ENCODE measurements at places on chromosomes 1 and 21. TPM values are rescaled to one million over a fixed set of nuclear protein-coding genes. Genes with fewer than 3 reads are reported as not detected.

- no peak for DNase-seq
Measured at GRCh38 chr1:24336075-24336474, 16.9 kb downstream of the GRHL3 start.

- DNase-seq: peak; percentile 92
Measured at GRCh38 chr1:221392453-221392852, 349.4 kb downstream of the DUSP10 start.

- no peak for DNase-seq
Measured at GRCh38 chr1:177103005-177103852, 61.3 kb downstream of the ASTN1 start.

GRCh38 chr1:174314433-174314832, 133.3 kb upstream of the GPR52 start:
- DNase-seq: no peak

GRCh38 chr1:66681686-66682085, 70.6 kb upstream of the DYNLT5 start:
- no peak for DNase-seq

DNA sequence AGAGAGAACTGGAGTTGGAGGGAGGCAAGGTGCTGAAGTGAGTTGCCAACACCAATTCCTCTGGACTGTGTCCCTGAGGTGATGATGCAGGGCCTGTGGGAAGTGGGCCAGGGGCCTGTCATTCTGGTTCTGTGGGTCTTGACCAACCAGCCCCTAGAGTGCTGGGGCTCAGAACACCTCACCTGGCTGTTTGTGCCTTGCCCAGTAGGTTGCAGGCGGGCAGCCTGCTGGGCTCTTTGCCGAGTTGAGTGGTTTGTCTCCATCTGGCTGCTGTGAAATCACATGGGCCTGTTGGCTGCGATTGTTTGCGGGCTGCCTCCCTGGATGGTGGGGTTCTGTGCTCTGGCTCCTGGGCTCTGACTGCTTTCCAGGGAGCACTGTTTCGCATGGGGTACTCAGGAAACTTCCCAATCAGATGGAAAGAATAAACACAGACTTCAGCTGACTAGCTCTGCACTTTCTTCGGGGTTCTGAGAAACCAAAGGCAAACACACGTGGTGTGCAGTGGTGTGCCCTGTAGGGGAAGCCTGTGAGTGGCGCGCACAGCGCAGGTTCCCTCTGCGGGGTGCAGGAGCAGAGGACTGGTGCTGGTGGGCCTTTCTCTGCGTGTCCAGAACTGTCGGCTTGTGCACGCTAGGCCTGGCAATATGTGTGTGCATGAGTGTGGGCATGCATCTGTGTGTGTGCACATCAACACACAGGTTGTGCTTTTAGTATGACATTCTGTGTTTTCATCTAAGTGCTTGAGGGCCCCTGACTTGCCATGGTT, 95.1 kb downstream of the RHOU start:
- DNase-seq: no peak

DNA sequence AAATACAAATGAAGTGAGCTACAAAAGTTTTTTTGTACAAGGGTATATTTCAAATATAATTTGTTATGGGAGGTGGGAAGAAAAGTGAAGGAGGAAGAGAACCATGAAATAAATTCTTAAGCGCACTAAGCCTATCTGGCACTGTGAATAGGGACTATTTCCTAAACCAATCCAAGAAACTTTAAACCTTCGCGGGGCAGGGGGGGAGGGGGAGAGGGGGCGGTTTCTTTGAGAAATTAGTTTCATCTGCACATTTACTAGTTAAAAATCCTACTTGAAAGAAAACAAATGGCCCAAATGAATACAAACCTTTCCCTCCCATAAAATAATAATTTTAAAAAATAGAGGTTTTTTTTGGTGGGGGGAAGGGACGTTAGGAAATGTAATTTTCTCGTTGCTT, 364 bp downstream of the GOLPH3L start:
- peak; percentile 13 for DNase-seq

DNA sequence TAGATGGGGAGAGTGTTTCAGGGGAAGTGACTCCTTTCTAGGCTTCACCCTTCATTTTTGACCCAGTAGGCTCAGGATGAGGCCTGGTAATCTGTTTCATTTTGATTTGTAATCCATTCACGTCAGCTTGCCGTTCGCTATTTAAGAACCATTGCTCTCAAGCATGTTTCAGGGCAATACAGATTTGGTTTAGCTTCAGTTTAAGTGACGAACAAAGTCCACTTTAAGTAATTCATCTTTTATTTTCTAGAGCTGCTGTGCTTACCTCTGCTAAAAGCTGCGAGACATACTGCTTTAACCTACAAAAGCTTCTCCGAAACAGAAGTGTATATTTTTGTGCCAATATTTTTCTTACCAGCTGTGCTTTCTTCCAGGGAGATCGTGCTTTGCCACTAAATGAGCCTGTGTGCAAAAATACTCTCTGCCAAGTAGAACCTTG, 8.9 kb upstream of the FMO3 start:
- no peak for DNase-seq

DNA sequence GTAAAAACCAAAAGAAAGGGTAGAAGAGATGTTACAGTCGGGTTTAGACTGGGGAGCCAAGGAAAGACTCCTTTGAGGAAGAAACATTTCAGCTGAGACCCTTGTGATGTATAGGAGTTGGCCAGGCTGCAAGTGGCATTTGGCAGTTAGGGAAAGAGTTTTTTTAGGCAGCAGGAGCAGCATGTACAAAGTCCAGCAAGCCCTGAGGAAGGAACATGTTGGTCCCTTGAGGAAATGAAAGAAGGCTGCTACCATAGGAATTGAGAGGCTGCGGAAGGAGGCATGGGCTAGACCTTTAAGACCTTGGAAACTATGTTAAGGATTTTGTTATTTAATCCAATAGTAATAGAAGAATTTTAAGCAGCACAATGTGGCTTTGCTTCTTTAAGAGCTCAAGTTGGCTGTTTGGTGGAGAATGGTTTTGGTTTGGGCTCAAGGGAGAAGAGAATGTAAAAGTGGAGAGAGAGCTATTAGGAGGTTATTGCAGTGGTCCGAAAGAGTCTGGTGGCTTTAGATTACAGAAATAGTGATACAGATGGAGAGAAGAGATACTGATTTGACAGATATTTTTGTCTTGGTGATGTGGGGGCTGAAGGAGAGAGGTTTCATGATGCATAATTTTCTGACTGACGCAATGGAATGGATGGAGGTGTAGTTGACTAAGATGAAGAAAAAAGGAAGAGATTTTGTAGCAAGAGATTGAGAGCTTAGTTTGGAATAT, 26.6 kb downstream of the SMAP2 start:
- DNase-seq: no peak

Gene GORAB
- total RNA-seq: 27.7 TPM

Gene PODN
- 54.8 TPM for total RNA-seq

Gene DCST1
- total RNA-seq: not detected

Gene TRIM58
- not detected for total RNA-seq

Gene DENND4B
- 17.5 TPM for total RNA-seq

Gene SV2A
- total RNA-seq: 0.51 TPM

Gene CFAP45
- not detected for total RNA-seq

Data from GM23248 (cell line).